ENCODE measurements at places on chromosomes 5 and 9. TPM values are rescaled to one million over a fixed set of nuclear protein-coding genes. Genes with fewer than 3 reads are reported as not detected.
A peak's percentile ranks its signal among the peaks of the same experiment; 100 is the strongest.

- H3K36me3 ChIP-seq, result no peaks in the 10 kb centered on the region
- no peak overlapping the region for H3K4me3 ChIP-seq
- no peak for DNase-seq
Measured at GRCh38 chr9:72443855-72444254, 77.6 kb upstream of the TMC1 start.

GRCh38 chr5:39437467-39437866 is 12.7 kb upstream of the DAB2 start:
- H3K27me3 ChIP-seq, result no peaks in the 10 kb centered on the region
- no peaks in the 10 kb centered on the region for H3K4me1 ChIP-seq
- no peak overlapping the region for H3K27ac ChIP-seq

- no peak overlapping the region for H3K4me3 ChIP-seq
- H3K27me3 ChIP-seq, result no peaks in the 10 kb centered on the region
- H3K27ac ChIP-seq, result no peak overlapping the region
- no peaks in the 10 kb centered on the region for H3K36me3 ChIP-seq
- no peaks in the 10 kb centered on the region for H3K4me1 ChIP-seq
Measured at GRCh38 chr9:90787771-90788460, 13.7 kb upstream of the SYK start.

DNA sequence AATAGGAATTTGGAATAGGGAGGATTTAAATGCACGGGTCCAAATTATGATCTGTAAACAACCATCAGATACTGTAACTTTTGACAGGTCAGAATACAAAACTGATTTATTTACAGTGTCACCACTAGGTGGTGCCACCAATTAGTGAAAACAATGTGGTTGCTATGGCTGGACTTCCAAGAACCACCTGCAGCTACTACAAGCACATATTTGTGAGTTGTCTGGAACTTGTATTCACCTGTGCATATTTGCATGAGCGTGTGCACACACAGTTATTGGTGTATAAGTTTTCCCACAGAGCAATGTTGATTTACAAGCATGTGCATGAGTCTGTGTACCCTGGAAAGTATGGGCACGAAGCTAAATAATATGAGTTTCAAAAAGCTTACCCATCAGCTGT is 3.0 kb upstream of the HRCT1 start:
- peak; percentile 66 for DNase-seq
- no peaks in the 10 kb centered on the region for H3K27me3 ChIP-seq
- H3K27ac ChIP-seq, result no peak overlapping the region
- H3K4me3 ChIP-seq, result no peak overlapping the region
- no peaks in the 10 kb centered on the region for H3K36me3 ChIP-seq

DNA sequence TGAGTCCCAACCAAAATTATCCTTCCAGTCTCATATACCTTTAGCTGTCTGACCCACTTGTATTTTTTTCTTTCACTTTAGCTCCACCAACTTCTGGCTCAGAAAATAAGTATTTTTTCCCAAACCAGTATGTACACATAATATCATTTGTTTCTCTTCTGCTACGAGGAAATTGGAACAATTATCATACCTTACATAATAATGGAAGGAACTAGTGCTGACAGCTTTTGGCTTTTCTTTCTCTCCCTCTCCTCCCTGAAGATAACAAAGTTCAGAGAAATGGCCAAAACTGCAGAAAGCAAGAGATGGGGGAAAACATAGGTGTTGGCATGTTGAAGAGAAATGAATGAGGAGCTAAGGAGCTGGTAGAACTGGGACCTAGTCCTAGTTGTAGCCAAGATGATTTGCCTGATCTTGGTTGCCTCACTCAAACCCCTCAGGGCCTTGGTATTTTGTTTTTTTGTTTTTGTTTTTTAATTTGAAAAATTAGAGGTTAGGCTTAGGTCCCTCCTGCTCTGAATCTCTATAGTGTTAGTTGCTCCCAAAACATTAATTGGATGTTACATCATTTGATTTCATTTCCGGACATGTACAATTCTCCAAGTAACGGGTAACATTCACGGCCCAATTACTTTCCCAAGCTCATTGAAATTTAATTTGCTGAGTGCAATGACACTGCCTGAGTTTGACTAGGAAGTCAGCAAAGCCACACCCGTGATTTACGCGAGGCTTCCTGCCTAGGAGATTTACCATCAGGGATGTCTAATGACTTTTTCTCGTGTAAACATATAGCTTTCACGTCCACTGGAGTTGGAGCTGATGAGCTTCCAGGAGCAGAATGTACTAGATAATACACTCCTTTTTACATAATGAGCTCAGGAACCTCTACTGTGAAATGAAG is 291.6 kb downstream of the TLE1 start:
- H3K36me3 ChIP-seq, result no peaks in the 10 kb centered on the region
- H3K4me1 ChIP-seq, result no peaks in the 10 kb centered on the region
- DNase-seq, result no peak
- no peak overlapping the region for H3K27ac ChIP-seq

DNA sequence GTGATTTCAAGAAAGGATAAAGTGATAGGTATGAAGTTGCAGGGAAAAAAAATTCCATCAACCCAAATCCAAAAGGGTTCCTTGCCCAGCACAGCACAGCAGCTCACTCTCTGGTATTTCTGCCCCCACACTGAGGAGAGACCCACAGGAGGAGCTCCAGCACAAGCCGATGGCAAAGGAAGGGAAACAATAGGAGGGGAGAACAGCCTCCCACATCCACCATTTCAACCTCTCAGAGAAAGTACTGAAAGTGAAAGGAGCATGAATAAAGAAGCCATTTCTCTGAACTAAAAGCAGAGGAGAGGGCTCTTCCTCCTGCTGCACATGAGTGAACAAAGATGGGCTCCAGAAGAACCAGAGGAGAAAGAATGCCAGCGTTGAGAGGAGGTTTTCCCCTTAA is 54.9 kb upstream of the ZSWIM6 start:
- no peaks in the 10 kb centered on the region for H3K36me3 ChIP-seq
- H3K27ac ChIP-seq, result no peak overlapping the region
- H3K4me1 ChIP-seq, result peaks cover 21% of the 10 kb centered on the region

DNA sequence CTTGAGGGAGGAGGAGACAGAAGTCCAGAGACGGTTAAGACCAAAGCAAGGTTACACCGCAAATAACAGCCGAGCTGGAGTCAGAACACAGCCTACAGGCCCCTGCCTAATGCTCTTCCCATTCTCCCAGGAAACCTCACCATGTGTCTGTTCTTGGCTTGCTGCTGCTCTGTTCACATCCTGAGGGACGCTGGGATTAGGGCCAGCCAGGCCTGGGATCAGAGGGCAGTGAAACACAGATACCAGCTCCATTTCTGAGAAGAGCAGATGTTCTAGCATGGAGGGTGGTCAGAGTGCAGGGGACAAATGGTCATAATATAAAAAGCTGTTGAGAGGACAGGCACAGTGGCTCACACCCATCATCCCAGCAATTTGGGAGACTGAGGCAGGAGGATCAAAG is 124.8 kb upstream of the LARP1 start:
- H3K36me3 ChIP-seq, result no peaks in the 10 kb centered on the region
- peaks cover 7% of the 10 kb centered on the region for H3K27me3 ChIP-seq
- no peaks in the 10 kb centered on the region for H3K4me1 ChIP-seq
- no peak overlapping the region for H3K4me3 ChIP-seq

DNA sequence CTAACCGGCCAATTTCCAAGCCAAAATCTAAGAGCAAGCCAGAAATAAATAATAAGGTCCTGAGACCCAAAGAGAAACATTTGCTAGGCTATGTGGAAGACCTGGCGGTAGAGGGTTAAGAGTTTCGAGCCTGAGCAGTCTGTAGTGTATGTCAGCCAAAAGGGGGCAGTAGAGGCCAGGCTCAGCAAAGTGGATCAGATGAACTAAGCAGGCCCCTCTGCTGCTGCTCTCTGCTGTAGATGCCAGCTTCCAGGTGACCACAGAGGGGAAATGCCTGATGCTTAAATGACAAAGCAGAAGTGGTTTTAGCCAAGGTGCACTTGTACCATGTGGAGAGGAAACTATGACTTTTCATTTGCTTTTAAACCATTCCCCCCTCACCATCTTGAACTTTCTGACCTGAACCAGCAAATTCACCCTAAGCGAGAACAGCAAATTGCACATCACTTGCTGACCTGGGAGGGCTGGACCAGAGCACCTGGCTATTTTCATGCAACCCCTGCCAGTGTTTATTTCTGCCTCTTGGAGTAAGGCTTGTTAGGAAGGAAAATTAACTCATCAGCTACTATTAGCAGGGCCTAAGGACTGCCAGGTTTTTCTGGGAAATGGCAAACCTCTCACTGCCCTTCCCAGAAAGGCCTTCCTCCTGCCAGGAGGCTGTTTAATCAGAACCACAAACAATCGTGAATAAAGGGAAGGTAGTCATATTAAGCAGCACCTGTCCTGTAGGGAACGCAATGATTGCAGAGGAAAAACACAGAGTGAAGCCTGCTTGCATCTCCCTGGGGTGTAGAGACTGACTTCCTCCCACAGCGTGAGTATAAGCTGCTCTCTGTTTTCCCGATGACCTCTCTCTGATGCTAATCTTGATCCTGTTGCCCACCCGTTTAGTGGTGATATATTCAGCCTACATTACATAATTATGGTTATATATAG is 818.2 kb downstream of the TLR4 start:
- no peaks in the 10 kb centered on the region for H3K36me3 ChIP-seq
- H3K4me1 ChIP-seq, result peaks cover 3% of the 10 kb centered on the region
- peak; percentile 75 for DNase-seq
- no peaks in the 10 kb centered on the region for H3K27me3 ChIP-seq
- no peak overlapping the region for H3K27ac ChIP-seq

BRINP1 gene
- total RNA-seq, result 44.4 TPM
